ENCODE measurements at places on chromosomes 5 and 9.

DNA sequence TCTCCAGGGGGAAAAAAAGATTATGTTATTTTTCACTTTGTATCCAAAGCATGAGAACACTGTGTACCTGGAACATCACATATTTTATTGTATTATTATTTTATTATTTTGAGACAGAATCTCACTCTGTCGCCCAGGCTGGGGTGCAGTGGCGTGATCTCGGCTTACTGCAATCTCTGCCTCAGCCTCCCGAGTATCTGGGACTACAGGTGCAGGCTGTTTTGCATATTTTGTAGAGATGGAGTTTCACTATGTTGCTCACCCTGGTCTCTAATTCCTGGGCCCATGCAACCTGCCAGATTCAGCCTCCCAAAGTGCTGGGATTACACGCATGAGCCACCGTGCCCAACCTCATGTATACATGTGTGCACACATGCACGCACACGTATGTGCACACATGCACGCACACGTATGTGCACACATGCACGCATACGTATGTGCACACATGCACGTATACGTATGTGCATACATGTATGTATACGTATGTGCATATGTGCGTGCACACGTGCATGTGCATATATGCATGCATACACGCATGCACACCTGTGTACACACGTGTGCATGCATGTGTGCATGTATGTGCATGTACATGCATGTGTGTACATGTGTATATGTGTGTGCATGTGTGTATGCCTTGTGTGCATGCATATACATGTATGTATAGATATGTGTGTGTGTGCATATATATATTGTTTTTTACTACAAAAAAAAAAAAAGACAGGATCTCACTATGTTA lies 9.5 kb upstream of the UGCG start:
- DNase-seq: no peak

- no peak for DNase-seq
These were observed 19.6 kb upstream of the RPS23 start for GRCh38 chr5:82297711-82298110.

DNA sequence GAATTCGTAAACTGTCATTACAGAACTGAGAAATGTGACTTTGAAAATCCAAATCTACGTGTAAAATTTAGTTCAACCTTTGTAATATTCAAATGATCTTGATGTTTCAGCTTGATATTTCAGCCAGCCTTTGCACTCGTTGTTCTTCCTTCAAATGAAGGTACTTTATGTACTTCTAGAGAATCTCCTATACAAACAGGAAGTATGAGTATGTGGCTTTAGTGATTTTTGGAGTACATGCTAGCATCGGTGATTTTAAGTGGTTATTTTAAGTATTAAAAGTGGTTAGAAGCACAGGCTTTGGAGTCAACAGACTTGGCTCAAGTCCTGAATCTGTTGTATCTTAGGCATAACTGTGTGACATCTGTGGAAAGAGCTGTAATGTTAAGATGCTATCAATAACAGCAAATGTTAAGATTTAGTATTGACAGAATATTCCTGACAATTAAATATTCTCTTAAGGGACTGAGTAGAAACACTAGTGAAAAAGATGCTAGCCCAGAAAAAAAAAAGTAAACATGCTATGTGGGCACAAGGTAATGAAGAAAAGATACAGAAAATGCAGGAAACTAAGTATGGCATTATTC lies 398.0 kb downstream of the ADGRV1 start:
- DNase-seq: no peak

DNA sequence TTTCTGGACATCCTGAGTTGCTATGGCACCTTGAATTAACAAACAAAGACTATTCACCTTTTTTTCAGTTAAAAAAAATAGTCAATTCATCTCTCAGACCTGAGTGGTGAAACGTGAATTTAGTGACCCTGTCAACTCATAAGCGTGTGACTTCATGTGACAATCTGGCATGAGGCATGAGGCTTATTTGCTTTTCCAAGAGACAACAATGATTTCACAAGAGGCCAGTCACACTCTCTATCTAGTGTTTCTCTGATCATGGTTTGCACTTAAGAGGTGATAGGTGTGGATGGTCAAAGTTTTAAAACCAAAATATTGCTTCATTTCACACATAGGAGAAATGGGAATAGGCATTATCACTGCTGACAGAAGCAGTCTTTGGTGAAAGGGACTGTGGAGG lies 559.6 kb upstream of the ACO1 start:
- no peak for DNase-seq

GRCh38 chr9:120580051-120580896 lies at the start of gene CDK5RAP2:
Gene CDK5RAP2 (minus strand): TSS chr9:120580167. CDS start chr9:120579978, 189 bp downstream.
- peak; percentile 95 for DNase-seq

- no peak for DNase-seq
These were observed 584.6 kb downstream of the ANXA1 start for GRCh38 chr9:73736270-73736669.

GRCh38 chr5:44332285-44332971 lies 56.8 kb downstream of the FGF10 start:
- no peak for DNase-seq

GRCh38 chr5:7494481-7495130 lies 98.7 kb downstream of the ADCY2 start:
- DNase-seq: no peak

DNA sequence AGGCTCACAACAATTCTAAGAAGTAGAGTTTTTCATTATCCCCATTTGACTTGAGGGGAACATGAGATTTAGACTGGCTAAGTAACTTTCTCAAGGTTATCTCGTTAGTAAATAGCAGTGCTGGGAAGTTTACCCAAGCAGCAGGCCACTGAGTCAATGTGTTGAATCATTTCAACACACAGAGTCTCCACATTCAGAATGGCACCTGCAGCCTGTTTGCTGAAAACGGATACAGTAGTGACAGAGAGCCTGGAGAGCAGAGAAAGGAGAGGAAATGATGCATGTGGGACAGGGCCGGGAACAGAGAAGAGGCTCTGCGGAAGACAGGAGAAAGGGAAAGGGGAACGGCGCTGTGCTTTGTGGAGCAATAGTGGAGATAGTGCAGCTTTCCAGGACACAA lies 33.5 kb upstream of the ZSWIM6 start:
- no peak for DNase-seq

DNA sequence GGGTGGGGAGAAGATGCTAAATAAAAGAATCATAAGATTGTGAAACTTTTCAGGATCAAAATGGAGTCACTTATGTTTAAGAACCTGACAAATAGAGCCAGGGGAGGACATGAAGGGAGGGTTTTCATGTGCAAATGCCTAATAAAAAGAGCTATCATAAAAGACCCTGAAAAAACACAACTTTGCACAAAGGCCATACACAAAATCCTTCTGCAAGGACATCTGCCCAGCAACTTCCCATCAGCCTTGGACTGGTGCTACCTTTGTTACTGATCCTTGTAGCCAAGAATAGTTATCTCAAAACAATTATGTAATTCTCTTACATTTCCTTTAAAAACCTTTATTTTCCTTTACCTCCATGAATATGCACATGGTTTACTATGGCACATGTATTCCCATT lies 63.0 kb downstream of the APBA1 start:
- no peak for DNase-seq

DNA sequence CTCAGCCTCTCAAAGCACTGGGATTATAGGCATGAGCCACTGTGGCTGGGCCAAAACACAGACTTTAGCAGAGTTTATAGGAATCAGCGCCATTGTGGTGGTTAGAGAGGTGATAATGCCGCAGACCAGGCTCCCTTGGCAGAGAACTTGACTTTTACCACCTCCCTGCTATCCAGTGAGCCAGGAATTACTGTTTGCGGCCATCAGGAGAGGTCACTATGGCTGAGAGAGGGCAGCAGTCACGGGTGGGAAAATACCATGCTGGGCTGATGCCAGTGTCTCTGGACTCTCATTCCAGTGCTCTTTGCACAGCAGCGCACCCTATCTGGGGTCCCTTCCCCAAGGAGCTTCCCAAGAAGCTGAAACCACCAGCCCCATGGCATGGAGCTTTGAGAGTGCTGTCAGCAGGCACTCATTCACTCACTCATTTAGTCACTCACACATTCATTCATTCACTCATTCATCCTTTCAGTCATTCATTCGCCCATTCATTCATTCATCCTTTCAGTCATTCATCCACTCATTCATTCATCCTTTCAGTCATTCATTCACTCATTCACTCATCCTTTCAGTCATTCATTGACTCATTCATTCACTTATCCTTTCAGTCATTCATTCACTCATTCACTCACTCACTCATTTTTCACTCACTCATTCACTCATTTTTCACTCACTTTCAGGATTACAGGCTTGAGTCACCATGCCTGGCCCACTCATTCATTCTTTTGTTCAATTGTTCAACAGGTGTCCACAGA lies 27.3 kb upstream of the RNU6ATAC start:
- no peak for DNase-seq

GRCh38 chr9:130243015-130243881 lies 22.3 kb upstream of the HMCN2 start:
- peak; percentile 84 for DNase-seq

DNA sequence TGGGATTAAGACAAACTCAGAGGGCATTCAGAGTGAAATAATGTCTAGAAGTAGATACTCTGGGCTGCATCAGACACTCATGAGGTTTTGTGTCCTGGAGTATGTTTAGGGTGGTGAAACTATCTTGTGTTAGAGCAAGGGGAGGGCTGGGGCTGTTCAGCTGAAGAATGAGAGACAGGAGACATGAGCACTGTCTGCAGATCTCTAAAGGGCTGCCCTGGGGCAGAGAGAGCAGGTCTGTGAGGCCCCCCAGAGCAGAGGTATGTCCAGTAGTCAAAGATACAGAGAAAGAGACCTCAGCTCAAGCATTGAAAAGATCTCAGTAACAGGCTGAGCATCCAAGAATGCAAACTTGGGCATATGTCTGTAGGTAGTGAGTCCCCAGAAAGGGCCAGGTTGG lies 45.9 kb upstream of the SHB start:
- DNase-seq: no peak

- no peak for DNase-seq
These were observed 69.7 kb downstream of the ABCA1 start for GRCh38 chr9:104858271-104858670.

GRCh38 chr9:127411122-127411521 lies 13.1 kb upstream of the ZNF79 start:
- no peak for DNase-seq

DNA sequence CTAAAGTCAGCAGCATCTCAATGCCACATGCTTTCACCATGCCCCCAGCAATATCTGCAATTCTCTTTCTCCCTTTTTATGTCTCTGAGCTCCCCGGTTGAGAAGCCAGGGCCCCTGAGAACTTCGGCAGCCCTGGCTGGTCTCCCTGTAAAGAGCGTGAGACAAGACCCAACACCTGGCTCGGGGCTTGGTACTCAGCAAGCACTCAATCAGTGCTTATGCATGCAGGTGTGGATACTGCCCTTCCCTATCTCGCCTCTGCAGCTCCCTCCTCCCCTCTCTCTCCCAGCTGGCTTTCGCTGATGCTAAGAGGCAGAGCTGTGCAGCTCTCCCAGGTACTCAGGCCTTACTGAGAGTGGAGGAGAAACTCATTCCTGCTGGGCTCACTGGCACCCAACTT lies 41.7 kb upstream of the AKNA start:
- no peak for DNase-seq

- DNase-seq: peak; percentile 73
These were observed 4.4 kb downstream of the SLC25A25 start for GRCh38 chr9:128072144-128073021.

DNA sequence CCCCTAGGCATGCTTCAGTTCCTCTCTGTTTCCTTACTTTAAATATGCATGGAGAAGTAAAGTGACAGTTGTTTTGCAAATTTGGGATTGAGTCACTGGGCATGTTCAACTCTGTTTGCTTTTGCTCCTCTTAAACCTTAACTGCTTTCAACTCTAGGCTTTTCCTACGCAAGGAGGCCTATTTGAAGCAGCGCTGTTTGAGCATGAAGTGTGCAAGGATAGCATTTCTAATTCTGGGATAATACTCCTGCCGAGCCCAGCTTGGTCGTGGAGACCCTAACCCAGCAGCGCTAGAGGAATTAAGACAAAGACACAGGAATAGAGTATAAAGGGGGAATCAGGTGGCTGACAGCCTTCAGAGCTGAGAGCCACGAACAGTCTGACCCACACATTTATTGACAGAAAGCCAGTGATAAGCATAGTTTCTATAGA lies 803.4 kb upstream of the CDH10 start:
- DNase-seq: no peak

DNA sequence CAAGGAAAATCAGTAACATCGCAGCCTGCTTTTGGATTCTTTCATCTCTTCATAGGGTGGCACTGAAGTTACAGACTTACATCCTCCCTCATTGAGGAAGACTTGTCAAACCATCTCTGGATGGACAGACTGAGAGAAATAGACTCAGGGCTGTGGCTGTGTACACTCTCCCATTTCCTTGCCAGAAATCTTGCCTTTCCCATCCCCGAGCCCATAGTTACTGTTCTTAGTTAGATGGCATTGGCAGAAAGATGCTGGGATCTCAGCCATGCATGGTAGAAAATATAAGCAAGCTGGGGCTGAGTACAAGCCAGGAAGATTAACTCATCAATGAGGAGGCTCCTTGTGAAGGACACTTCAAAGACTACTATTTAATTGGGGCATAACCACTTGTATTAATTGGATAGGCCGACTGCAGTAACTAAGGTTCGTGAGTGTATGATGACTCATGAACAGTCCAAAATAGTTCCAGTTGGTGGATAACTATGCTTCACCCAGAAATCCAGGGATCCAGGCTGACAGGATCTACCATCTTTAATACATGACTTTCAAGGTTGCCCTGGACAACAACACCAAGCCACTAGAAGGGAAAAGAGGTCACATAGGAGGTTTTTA lies 137.9 kb downstream of the TMEM38B start:
- no peak for DNase-seq

- no peak for DNase-seq
These were observed 152.7 kb upstream of the ACTBL2 start for GRCh38 chr5:57635146-57635777.

Data from CD4-positive, alpha-beta T cell treated with Interleukin-12 subunit alpha and Interleukin-12 subunit beta, for 1 hour (primary cell).